ENCODE measurements at places on chromosomes 2 and 18. TPM values are rescaled to one million over a fixed set of nuclear protein-coding genes. Genes with fewer than 3 reads are reported as not detected.

Gene CAVIN2
- total RNA-seq: 38.8 TPM

Gene KYNU
- 252 TPM for total RNA-seq

Gene CNDP1
- total RNA-seq: not detected

Gene ATP6V1B1
- total RNA-seq: 2.0 TPM

Gene LIMS3
- not detected for total RNA-seq

Gene ASB18
- total RNA-seq: not detected

Gene DSC3
- 1.2 TPM for total RNA-seq

Gene RAB27B
- 11.7 TPM for total RNA-seq

Gene EPG5
- 4.9 TPM for total RNA-seq

Gene FAM168B
- total RNA-seq: 69.2 TPM

Gene ITGB6
- 0.79 TPM for total RNA-seq

Gene NOP58
- 115 TPM for total RNA-seq

Gene SLC30A3
- 3.6 TPM for total RNA-seq

Gene CDH19
- 1.5 TPM for total RNA-seq

Gene HSPD1
- 578 TPM for total RNA-seq

Gene C2orf78
- not detected for total RNA-seq

Gene TP53I3
- total RNA-seq: 217 TPM

Gene MAP3K19
- total RNA-seq: not detected

Gene PRSS56
- total RNA-seq: 0.20 TPM

Gene LCT
- not detected for total RNA-seq

Gene SOWAHC
- 13.5 TPM for total RNA-seq

Gene HOXD3
- 0.32 TPM for total RNA-seq

Gene GPR45
- not detected for total RNA-seq

Gene ARID5A
- total RNA-seq: 7.1 TPM

Gene HES6
- 7.5 TPM for total RNA-seq

Gene DPP10
- not detected for total RNA-seq

Gene AQP4
- not detected for total RNA-seq

Gene EGR4
- 0.43 TPM for total RNA-seq

Gene TUBA4B
- 0.33 TPM for total RNA-seq

Gene MOCOS
- total RNA-seq: 2.7 TPM

Gene POTEJ
- total RNA-seq: not detected

Gene B4GALT6
- total RNA-seq: 4.8 TPM

Gene PELI1
- total RNA-seq: 1.2 TPM

Gene RAD51AP2
- not detected for total RNA-seq

Gene ARHGAP25
- 0.23 TPM for total RNA-seq

Gene TMEM198
- 0.71 TPM for total RNA-seq

Gene IL1R2
- total RNA-seq: 0.63 TPM

Gene CNTNAP5
- not detected for total RNA-seq

Gene TMEM169
- 0.35 TPM for total RNA-seq

Gene CYP1B1
- 5.6 TPM for total RNA-seq

Gene PTH2R
- total RNA-seq: not detected

Gene SETBP1
- total RNA-seq: 0.41 TPM

Gene GPR75
- total RNA-seq: 2.0 TPM

Gene FOXD4L1
- total RNA-seq: 0.37 TPM

Gene CD8A
- total RNA-seq: 0.26 TPM

Gene DNAH7
- total RNA-seq: 0.59 TPM

Gene CCDC178
- not detected for total RNA-seq

Gene DYSF
- total RNA-seq: 0.61 TPM

Gene REG3A
- total RNA-seq: not detected

Gene PDCD1
- not detected for total RNA-seq

Gene NTSR2
- total RNA-seq: not detected

Gene MATN3
- total RNA-seq: 9.8 TPM

Gene SLC25A12
- 13.9 TPM for total RNA-seq

Gene YWHAQ
- 796 TPM for total RNA-seq

Data from A549 treated with ZK216348 at 1 μM for 4 hours (cell line).